Dermis microvascular lymphatic vessel endothelial cell (primary cell): ENCODE measurements at places on chromosomes 13 and 19. TPM values are rescaled to one million over a fixed set of nuclear protein-coding genes. Genes with fewer than 3 reads are reported as not detected.

C13orf42 gene
- not detected in 2 replicates for total RNA-seq

CYP4F8 gene
- not detected in 2 replicates for total RNA-seq

ALOX5AP gene
- total RNA-seq, result 0.25 and 0.26 TPM in 2 replicates

CYP2A7 gene
- total RNA-seq, result not detected in 2 replicates

PROZ gene
- total RNA-seq, result not detected in 2 replicates

SPRED3 gene
- total RNA-seq, result 0.38 and 0.39 TPM in 2 replicates

ZNF490 gene
- total RNA-seq, result 6.5 and 6.8 TPM in 2 replicates

IZUMO2 gene
- not detected in 2 replicates for total RNA-seq

ZNF813 gene
- total RNA-seq, result 2.7 and 6.2 TPM in 2 replicates

OR2Z1 gene
- total RNA-seq, result not detected in 2 replicates

ZIC5 gene
- total RNA-seq, result under 0.01 TPM in 2 replicates

CDC42EP5 gene
- 42.6 and 112 TPM in 2 replicates for total RNA-seq

TLE6 gene
- total RNA-seq, result 0.90 and 2.8 TPM in 2 replicates

SAE1 gene
- 139 and 164 TPM in 2 replicates for total RNA-seq

ZNF571 gene
- 1.3 and 1.8 TPM in 2 replicates for total RNA-seq

KIR3DL1 gene
- not detected in 2 replicates for total RNA-seq

DHX34 gene
- total RNA-seq, result 5.0 and 6.3 TPM in 2 replicates

FLT1 gene
- total RNA-seq, result 15.7 and 31.6 TPM in 2 replicates

TTC9B gene
- total RNA-seq, result not detected in 2 replicates

EXOC3L2 gene
- 0.63 and 1.0 TPM in 2 replicates for total RNA-seq

KLHL26 gene
- 1.4 and 2.9 TPM in 2 replicates for total RNA-seq

TINCR gene
- not detected in 2 replicates for total RNA-seq

MATK gene
- total RNA-seq, result 0.64 and 0.76 TPM in 2 replicates

NR2F6 gene
- total RNA-seq, result 31.6 and 32.9 TPM in 2 replicates

CYP4F11 gene
- not detected in 2 replicates for total RNA-seq

LILRB2 gene
- not detected in 2 replicates for total RNA-seq

KLK12 gene
- total RNA-seq, result not detected in 2 replicates

MPHOSPH8 gene
- total RNA-seq, result 9.1 and 11.1 TPM in 2 replicates

SLC17A7 gene
- 0.13 TPM in 2 replicates for total RNA-seq

HCST gene
- 0.38 and 0.39 TPM in 2 replicates for total RNA-seq

FCER2 gene
- not detected in 2 replicates for total RNA-seq

PCDH8 gene
- total RNA-seq, result not detected in 2 replicates

ZNF430 gene
- total RNA-seq, result 3.9 and 4.7 TPM in 2 replicates

GNA15 gene
- total RNA-seq, result 0.13 and 0.63 TPM in 2 replicates

MEIOSIN gene
- total RNA-seq, result not detected in 2 replicates

CLIP3 gene
- total RNA-seq, result 1.3 and 6.1 TPM in 2 replicates

GJA3 gene
- under 0.01 TPM in 2 replicates for total RNA-seq

LGALS4 gene
- total RNA-seq, result not detected in 2 replicates

FUT1 gene
- total RNA-seq, result 6.0 and 7.7 TPM in 2 replicates

FGF22 gene
- total RNA-seq, result not detected in 2 replicates

ERICH4 gene
- not detected in 2 replicates for total RNA-seq

IL11 gene
- under 0.01 and 0.13 TPM in 2 replicates for total RNA-seq

PSG1 gene
- 0.13 and 0.76 TPM in 2 replicates for total RNA-seq

ONECUT3 gene
- not detected in 2 replicates for total RNA-seq

ATP8A2 gene
- 0.13 TPM in 2 replicates for total RNA-seq

LIM2 gene
- not detected in 2 replicates for total RNA-seq

FOSB gene
- total RNA-seq, result 1.3 and 3.9 TPM in 2 replicates

SEMA6B gene
- total RNA-seq, result 47.2 and 69.4 TPM in 2 replicates

PPM1N gene
- total RNA-seq, result 0.25 and 1.0 TPM in 2 replicates
